ENCODE measurements at places on chromosomes 16 and 17.

DNA sequence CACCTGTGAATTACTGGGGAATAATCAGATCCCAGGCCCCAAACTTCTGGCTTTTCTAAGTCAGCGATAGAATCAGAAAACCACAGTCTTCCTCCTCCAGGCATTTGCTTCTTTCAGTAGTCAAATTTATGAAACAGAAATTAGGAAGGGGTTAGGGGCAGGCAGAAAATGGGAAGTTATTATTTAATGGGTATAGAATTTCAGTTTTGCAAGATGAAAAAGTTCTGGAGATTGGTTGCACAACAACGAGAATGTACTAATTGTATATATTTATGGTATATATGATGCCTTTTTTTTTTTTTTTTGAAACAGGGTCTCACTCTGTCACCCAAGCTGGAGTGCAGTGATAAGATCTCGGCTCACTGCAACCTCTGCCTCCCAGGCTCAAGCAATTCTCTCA, 23.5 kb downstream of the ORC6 start:
- DNase-seq, result no peak

GRCh38 chr17:79788989-79789942, 7.6 kb downstream of the CBX8 start:
- DNase-seq, result no peak

DNA sequence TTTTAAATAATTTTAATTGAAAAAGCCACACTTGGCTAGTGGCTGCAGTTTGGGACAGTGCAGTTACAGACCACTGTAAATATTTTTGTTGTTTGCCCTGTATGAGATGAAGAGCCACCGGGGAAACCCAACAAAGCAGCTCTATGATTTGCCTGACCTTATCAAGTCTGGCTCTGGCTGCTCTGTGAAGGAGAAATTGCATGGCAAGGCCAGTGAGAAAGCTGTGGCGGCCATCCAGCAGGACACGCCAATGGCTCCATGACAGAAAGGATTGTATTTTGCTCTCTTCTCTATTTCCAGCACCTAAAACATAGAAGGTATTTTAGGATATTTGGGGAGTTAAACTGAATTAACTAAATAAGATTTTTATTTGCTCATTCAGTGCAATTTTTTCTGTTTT, 330.0 kb upstream of the DYNLRB2 start:
- DNase-seq, result no peak

DNA sequence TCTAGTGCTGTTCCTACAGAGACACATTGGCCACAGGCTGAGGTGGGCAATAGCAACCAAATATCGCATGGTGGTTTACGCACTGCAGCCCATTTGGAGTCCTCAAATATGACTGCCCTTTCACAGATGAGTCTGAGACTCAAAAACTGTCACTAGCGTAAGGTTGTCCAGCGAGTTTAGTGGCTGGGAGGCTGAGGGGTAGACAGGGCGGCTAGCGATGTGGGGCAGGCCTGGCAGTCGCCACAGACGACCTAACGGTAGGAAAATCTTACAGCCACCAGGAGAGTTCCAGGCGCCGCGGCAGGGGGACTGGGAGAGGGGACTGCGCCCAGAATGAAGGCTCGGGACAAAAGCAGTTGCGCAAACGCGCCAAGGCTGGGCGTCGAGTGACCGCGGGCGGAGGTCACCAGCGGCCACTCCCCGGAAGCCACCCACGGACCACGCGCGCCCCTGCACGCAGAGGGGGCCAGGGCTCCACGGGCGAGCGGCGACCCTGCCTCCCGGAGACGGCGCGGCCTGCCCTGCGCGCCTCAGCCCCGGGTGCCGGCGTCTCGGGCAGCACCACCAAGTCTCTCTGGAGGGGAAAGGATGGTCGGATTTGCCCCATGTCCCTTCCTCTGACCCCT, 699 bp upstream of the MAP1LC3B start:
- no peak for DNase-seq

DNA sequence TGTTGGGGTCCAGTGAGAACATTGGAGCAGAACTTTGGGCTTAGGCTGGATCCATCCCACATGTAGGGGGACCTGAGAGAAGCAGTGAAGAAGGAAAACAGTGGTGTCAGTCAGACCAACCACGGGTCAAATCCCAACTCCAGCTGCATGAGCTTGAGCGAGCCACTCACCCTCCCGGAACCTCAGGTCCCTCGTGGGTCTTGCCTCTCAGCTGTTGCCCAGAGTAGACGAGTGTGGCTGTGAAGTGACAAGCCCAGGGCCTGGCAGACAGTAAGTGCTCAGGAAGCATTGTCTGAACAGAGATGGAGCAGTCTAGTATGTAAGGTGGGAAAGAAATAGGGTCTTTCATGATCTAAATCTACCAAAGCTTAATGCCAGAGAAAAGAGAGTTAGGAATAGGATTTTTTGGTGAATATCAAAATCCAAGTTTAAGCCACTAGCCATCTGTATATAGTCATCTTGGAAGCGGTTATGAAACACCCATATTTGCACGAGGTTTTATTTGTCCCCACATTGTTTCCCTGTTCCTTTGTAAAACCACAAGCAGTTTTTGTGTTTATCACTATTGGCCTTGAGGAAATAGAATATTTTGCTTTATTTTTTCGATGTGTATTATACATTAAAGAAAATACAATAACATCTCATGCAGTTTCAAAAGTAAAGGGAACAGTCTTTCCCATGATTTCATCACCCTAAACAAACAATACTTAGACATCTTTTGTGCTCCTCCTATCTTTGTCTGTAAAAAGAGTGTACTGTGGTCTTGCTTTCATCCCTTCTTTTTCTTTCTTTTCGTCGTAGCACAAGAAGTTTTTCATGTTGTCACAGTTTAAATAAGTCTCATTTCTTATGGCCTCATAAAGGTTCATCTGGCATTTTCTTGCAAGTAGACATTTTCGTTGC, 112.0 kb downstream of the CLEC16A start:
- DNase-seq, result no peak

GRCh38 chr17:44014437-44015172, at the start of gene TMEM101:
Gene TMEM101 (minus strand): TSS chr17:44014963. CDS start chr17:44014952, 11 bp downstream.
- peak; percentile 64 for DNase-seq

DNA sequence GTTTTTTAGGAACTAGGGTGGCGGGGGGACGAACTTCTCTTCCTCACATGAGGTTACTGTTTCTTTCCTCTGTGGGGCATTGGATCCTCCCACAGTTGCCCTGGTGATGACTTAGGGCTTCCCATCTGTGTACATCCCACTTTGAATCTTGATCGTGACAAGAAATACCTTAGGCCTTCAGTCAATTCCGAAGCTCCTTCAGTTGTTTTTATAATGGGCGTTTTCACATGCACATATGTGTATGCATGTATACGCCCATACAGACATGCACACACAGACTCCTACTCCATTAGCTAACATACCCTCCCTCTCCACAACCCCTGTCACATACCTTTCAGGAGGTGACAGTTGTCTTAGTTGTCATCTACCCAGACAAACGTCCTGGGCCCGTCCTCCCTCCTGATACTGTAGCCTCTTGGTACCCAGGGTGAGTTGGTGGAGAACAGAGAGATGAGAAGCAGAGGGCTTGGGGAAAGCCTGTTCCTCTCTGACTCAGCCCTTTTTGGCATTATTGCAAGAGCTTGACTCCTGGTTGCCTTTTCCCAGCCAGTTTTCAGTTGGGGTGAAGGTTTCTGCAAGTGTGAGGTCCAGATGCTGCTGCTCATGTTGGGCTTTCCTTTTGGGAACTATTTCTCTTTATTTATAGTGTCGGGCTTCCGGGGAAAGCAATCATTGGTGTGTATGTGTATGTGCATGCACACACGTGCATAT, 2.2 kb upstream of the AOC2 start:
- DNase-seq, result no peak

DNA sequence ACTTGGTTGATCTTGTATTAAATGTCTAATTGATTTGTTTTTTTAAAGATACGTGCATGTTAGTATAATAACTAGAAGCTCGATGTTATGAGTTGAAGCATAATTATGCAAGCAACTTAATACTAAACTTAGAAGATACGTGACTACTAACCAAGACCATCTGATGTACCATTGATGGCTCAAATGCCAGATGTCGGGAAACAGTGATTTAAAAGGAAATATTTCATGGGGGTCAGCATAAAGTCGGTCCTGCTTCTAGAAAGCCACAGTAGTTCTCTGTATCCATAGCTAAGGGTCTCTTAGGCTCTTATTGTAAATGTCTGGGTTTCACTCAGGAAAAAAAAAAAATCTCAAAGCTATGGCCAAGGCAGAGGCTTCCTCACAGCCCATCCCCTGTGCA, 61.2 kb upstream of the RBFOX1 start:
- no peak for DNase-seq

- no peak for DNase-seq
Measured at GRCh38 chr16:13559624-13560023, 360.3 kb upstream of the ERCC4 start.

GRCh38 chr16:33877-34647, 19.3 kb downstream of the POLR3K start:
- DNase-seq, result no peak

DNA sequence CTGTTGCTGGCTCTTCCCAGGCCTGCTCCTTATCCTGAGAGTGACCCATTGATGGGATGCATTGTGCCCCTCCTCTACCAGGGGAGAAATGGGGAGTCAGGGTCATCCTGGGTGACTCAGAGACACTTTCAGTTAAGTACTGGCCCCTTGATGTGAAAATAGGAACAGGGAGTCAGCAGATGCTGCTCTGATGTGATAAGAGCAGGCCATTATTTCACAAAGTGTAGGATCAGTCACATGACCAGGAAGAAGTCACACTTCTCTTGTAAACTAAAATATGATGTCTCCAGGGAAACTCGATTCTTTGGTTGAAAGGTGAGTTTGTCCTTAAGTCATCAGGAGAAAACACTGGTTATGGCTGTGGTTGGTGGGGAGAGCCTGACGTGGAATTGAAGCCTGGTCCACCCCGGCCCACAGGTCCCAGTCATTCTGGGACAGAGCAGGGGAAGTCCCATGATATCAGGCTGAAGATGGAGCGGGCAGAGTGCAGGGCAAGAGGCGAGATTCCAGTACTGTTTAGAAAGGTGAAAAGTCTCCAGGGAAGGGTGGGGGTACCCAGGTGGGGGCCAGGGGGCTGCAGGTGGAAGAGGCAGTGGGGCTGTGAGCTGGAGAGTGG, 88.6 kb upstream of the NLRP1 start:
- no peak for DNase-seq

- no peak for DNase-seq
Measured at GRCh38 chr17:6670999-6671398, 19.4 kb downstream of the C17orf100 start.

DNA sequence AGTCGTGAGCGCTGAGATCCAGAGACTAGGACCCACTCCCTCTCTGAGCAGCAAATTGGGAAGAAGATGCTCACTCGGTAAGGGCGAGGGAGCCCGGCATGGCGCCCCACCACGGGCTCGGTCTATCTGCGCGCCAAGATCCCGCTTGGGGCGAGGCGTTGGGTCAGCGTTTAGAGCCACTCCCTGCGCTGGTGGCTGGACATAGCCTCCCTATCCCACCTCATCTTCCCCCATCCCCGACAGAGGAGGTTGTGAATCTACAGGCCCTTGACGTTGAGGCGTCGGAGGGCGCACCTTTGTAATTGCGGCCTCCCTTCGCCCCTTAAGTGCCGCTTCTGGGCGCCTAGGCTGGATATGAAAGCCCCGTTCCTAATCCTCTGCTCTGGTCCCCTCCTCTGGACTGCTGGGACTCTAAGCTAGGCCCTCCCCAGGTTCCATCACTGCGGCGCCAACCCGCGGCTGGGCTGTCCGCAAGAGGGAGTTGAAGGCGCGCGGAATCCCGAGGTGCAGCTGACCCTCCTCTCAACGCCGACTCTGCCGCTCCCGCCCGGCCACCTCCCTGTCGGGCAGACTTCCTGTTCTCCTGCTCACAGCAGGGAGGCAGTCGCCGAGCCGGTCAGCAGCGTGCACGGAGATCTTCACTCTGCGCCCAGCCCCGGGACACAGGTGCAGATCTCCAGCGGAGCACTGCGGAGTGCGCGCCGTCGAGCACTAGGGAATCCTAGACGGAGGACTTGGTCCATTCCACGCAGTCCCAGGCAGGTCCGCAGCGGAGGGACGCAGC, 16.1 kb upstream of the HOXB9 start:
- no peak for DNase-seq

- no peak for DNase-seq
Measured at GRCh38 chr16:27556471-27556870, 6.5 kb downstream of the KATNIP start.

GRCh38 chr17:76772842-76773525, 35.1 kb downstream of the MFSD11 start:
- DNase-seq, result no peak

DNA sequence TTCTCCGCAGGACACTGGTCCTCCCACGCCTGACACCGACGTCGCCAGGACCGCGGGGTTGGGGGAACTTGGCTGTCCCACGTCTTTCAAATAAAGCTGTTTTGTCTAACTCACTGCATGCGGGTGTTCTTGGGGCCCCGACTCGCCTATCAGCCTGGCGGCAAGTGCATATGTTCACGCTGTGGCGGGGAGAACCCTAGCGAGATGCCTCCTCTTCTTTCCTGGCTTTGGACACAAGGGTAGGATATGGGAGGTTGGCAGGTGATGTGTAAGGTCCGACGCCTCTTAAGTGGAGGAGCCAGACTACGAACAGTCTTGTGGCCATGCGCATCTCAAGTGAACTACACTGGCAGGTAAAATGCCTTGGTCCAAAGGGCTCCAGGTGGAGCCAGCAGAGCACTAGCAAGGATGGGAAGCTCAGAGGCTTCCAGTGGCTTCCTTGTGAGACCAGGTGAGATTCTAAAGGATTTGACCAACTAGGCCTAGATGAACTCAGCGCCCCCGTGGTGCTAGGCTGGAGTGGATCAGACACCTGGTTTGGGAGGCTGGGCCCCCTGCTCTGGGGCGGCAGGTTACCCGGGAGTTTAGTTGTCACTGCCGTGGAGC, 873 bp upstream of the RPS2 start:
- no peak for DNase-seq

DNA sequence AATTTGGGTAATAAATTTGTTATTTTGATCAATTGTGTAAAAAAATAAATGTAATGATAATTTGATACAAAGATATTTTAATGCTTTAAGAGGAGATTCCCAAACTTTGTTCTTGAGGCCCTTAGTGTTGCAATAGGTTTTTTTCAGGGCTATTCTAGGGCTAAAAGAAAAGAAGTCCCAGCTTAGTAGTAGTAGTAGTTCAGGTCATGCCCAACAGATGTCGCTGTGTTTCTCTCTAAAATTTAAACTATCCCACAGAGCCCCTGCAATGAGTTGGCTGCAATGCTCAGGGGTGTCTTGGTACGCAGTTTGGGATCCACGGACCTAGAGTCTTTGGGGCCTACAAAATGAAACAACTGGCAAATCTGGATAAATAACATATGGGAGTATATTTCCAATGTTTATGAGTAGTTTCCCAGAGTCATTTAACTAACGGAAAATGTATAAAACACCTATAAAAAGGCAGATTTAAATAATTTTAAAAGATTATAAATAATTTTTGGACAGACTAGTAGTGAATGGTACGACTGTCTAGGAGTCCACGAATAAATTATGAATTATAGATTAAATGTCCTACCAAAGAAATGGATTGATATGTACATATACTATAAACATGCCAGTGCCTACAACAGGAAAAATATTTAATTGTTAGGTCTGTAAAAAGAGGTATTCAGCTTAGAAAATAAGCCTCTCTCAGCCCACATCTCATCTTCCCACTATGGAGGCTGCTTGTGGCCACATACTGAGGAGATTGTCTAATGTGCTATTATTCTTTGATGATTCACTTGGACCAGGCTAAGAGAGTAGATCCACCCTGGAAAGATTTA, 228.5 kb upstream of the PMFBP1 start:
- no peak for DNase-seq
